ENCODE measurements at places on chromosomes 6 and 20. TPM values are rescaled to one million over a fixed set of nuclear protein-coding genes. Genes with fewer than 3 reads are reported as not detected.

The RAET1E gene
- not detected for total RNA-seq

The GMPR gene
- 8.1 TPM for total RNA-seq

The IMPG1 gene
- total RNA-seq, result not detected

The NKX2-4 gene
- total RNA-seq, result not detected

The KCNB1 gene
- under 0.01 TPM for total RNA-seq

The ROMO1 gene
- total RNA-seq, result 251 TPM

The OPRM1 gene
- total RNA-seq, result not detected

The DLK2 gene
- 0.28 TPM for total RNA-seq

The GPR6 gene
- not detected for total RNA-seq

The SIRPG gene
- not detected for total RNA-seq

The ADTRP gene
- 1.1 TPM for total RNA-seq

The BEND6 gene
- 10.0 TPM for total RNA-seq

The ADGRB3 gene
- total RNA-seq, result not detected

The CRISP3 gene
- total RNA-seq, result not detected

The MAFB gene
- under 0.01 TPM for total RNA-seq

Data from regular cardiac myocyte (primary cell).